ENCODE measurements at places on chromosomes 6 and 20.

DNA sequence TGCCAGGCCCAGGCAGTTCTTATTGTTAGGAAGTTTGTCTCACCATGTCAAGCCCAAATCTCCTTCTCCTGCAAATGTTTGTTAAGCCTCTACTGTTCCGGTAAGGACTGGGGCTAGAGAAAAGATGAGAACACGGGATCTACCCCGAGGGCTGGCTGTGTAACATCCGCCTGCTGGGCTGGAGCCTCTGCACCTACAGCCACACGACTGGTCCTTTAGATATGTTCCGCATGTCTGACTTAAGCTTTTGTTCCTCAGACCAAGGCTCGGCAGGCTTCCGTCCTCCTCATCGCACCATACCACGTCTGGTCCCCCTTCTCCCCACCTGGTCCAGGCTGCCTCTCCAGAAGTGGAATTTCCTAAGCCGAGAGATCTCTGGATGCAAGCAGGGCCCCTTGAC, 2.6 kb downstream of the GHRH start:
- no peak for DNase-seq

DNA sequence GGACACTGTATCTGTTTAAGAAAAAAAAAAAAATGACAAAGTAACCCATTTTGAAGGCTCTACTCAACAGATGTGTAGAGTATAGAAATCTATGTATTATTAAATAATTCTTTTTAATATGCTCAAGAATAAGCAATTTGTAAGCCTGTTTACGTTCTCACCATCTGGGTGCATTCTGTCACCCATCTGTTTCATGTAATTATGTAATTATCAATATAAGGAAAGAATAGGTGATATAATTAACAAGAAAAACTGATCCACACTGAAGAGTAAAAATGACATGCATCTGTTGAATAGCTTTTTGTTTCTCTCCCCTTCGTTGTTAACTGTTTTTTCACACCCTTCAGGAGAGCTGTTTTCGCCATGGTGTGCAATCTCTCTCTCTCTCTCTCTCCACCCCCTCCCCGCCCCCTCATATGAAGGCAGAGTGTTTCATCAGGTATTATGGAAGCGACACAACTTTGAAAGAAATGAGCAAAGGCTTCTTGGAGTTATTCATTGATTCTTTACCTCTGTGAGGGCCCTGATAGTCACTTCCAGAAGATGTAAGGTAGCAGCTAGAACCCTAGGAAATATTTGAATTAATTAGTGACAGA, 154.3 kb upstream of the INSM1 start:
- no peak for DNase-seq

DNA sequence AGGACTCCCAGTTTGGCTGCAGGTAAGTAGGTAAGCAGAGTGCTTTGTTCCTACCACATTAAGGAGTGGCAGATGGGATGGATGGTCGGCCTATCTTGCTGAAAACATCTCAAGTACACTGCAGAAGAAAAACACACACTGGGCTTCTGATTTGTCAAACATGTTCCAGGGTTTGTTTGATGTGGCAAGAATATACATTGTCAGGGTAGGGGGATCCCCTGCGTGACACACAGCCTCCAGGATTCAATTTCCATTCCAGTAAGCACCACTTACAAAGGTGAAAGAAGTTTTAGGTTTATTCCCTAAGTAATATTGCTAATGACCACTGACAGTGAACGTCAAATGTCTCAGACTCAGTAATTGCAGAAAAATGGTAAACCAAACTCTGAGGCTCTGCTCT, 26.0 kb upstream of the KIF16B start:
- DNase-seq = no peak

DNA sequence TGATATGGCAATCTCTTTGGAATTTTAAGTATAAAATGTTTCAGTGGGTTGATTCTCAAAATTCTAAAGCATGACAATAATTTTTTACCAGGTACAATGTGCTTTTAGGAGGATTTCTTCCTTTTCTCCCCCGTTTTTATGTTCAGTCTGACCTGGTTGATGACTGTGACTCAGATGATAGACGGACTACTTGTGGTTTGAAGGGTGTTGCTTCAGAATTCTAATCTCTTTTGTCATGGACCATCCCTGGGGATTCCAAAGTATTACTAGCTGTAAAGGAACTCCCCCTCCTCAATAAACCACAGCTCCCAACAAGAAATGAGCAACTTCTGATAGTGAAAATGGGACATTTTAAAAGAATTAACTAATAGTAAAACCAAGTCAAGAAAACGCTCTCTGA, 34.9 kb upstream of the TNFAIP3 start:
- DNase-seq = peak; percentile 77

DNA sequence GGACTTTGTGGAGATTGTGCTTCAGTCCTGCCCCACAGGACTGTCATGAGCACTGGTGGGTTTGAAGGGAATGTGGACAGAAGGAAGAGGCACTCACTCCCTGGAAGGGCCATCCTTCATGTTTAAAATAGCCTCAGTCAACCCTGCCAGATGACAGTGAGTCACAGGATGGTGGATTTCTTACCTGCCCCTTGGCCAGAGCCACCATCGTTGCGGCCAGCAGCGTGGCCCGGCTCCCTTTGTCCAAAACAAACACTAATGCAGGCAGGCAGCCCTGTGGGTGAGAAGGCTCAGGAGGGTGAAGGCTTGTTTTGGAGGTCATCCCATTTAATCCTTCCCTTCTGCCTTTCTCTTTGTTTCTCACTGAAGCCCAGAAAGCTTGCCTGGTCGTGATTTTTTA, 422.7 kb downstream of the CD83 start:
- no peak for DNase-seq

- peak; percentile 31 for DNase-seq
Measured at GRCh38 chr6:154535147-154535546, 24.7 kb upstream of the CNKSR3 start.

DNA sequence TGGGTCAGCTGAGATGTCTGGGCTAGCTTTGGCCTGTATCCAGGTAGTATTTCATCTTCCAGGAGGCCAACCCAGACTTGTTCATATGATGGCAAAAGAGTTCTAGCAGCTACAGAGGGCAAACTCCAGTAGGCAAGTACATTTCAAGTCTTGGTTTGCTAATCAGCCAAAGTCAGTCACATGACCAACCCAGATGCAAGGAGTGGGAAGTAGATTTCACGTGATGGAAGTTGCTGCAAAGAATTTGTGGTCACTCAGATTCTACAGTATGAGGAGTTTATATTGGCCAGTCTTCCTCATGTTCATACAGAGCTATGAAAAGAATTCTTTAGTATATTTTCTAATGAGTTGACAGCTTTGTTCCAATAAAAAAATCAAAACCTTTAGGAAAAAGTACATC, 101.8 kb downstream of the PHACTR1 start:
- DNase-seq = peak; percentile 19

- DNase-seq = no peak
Measured at GRCh38 chr6:34374069-34374468, 18.4 kb downstream of the NUDT3 start.

GRCh38 chr6:135014353-135014832, 40.2 kb downstream of the HBS1L start:
- DNase-seq = no peak

- no peak for DNase-seq
Measured at GRCh38 chr20:23138226-23138625, 52.1 kb upstream of the CD93 start.

GRCh38 chr20:63456429-63457284, 15.8 kb downstream of the KCNQ2 start:
- DNase-seq = no peak

- peak; percentile 42 for DNase-seq
Measured at GRCh38 chr6:166784691-166785090, 157.6 kb upstream of the RPS6KA2 start.

GRCh38 chr20:46334303-46334904, 26.1 kb upstream of the CDH22 start:
- DNase-seq = no peak

- DNase-seq = no peak
Measured at GRCh38 chr6:167720456-167721285, 106.0 kb upstream of the AFDN start.

GRCh38 chr20:2312876-2313275, 17.1 kb downstream of the TGM3 start:
- DNase-seq = peak; percentile 60

- DNase-seq = no peak
Measured at GRCh38 chr20:63659370-63659769, 1.3 kb downstream of the RTEL1 start.

DNA sequence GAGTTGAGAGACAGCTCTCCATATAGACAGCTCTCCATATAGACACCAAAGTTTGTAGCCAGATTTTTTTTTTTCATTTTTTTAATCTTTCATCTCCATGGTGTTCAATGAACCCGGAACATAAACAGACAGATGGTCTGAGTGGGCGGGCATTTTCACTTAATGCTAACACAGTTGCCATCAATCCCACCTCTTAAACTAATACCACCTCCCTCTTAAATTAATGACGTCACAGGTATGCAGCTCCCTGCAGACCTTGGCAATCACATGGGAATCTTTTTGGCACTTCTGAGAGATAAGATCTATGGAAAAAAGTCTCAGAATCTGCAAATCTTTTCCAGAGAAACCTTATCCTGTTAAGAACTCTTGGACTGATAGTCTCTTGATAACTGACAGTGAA, 43.2 kb downstream of the PFDN4 start:
- DNase-seq = no peak

- DNase-seq = no peak
Measured at GRCh38 chr20:45813006-45813340, 529 bp downstream of the UBE2C start.

- no peak for DNase-seq
Measured at GRCh38 chr6:73121421-73121993, 103.8 kb downstream of the KHDC1L start.

DNA sequence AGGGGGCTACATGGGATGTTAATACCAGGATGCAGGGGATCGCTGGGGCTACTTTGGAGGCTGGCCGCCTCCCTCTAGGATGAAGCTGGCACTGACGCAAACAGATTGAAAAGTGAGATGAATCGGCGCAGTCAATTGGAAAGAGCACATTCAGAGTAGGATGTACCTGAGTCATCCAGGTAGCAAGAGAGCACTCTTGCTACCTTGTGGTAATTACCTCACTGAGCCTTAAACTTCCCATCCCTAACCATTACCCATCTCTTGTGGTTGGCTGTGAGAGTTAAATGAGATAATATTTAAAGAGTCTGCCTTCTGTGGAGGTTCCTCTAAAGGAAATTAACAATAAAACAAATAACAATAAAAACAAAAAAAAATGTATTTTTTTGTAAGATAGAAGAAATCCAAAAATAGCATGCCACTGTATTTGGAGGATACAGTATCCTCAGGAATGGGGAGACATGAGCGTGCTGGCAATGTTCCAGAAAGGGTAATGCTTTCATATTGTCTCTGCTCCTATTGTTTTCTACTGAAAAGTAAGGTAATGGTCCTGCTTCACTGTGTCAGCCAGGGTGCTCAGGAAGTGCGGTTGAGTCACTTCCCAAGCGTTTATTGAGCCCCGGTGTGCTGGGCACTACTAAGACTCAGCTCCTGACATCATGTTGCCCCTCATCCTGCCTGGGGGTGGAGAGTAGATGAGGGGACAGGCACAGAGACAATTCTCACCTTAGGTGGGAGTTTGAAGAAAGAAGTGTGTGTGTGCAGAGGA, 301.1 kb downstream of the EYA4 start:
- DNase-seq = no peak

DNA sequence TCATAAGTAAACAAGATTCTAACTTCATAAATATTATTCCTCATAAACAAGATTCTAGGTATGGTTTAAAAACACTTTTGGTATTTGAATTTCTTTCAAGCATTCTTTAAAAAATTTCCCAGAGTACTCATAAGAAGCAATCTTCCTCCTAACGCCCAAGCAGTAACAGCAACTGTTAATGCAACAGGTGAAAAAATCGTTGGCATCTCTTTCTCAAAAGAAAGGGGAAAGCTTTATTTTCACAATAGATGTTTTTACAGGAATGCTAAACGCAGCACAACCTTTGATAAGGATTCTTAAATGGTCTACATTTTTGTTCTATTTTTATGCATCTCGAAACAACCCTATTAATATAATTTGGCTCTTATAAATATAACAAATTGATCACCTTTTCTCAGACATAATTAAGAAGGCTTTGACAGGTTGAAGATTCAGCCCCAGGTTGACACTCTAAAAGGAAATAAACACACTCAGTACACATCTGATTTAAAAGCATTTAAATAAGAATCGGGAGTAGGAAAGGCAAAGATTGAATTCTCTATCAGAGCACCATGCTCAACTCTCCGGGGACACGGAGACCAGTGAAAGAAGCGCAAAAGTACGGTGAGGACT, 634 bp downstream of the AHI1 start:
- no peak for DNase-seq

- DNase-seq = no peak
Measured at GRCh38 chr20:50070361-50070760, 42.6 kb downstream of the UBE2V1 start.

- no peak for DNase-seq
Measured at GRCh38 chr6:20911712-20912111, 377.5 kb downstream of the CDKAL1 start.

DNA sequence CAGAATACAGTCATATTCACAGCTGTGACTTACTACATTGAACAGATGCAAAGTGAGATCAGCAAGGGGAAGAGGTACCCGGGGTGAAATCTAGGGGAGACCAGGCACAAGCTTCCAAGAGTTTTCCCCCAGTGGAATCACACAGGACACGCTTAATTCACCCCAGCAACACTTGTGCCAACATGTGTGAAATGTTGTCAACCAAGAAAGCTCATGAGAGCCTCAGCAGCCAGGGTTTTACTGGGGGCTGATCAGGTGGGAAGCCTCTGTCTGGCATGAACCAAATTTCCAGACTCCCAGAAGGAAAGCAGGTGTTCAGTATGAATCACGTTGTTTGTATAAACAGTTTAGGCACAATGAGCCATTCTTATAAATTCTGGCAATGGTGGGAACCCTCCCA, 6.9 kb upstream of the RTF2 start:
- no peak for DNase-seq

Measured in foreskin fibroblast (primary cell).